Frontal cortex (tissue), 4 donors: ENCODE measurements at places on chromosomes 7 and 10.
A peak's percentile ranks its signal among the peaks of the same experiment; 100 is the strongest.

GRCh38 chr10:84179059-84179710 is 5.6 kb downstream of the GPR15LG start:
- DNase-seq = peak; percentile 71

GRCh38 chr7:20509892-20510572 is 105.4 kb upstream of the ABCB5 start:
- no peak for DNase-seq

DNA sequence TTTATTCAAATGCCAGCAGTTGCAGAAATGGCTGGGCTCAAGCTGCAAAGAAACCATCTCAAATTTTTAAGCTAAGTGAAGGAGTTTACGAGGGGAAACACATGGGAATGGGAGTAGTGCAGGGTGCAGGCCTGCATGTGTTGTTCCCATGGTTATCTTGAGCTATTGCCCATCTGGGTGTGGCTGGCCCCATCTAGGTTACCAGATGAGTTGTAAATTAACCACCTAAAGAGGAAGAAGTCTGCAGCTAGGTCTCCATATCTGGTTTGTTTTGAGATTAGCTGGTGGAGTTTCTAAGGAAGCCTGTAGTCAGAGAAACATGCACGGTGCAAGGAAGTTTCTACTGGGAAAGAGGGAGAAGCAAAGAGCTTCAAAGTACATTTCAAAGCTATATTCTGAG is 23.3 kb upstream of the STEAP2 start:
- DNase-seq = no peak

DNA sequence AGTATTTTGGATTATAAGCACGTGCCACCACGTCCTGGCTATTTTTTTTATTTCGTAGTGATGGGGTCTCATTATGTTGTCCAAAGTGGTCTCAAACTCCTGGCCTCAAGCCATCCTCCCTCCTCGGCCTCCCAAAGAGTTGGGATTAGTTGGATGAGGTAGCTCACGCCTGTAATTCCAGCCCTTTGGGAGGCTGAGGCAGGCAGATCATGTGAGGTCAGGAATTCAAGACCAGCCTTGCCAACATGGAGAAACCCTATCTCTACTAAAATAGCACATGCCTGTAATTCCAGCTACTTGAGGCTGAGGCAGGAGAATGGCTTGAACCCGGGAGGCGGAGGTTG is 21.8 kb upstream of the YWHAG start:
- DNase-seq = no peak

GRCh38 chr7:157866336-157866924 is 529.6 kb downstream of the DNAJB6 start:
- no peak for DNase-seq
